ENCODE measurements at places on chromosomes 13 and 19.

- DNase-seq = peak; percentile 54
These were observed 1.2 kb downstream of the NUDT15 start for GRCh38 chr13:48038761-48039160.

- peak; percentile 28 for DNase-seq
These were observed 18.8 kb downstream of the PDCD5 start for GRCh38 chr19:32599736-32600157.

- no peak for DNase-seq
These were observed 269.0 kb downstream of the FGF14 start for GRCh38 chr13:102132777-102133295.

DNA sequence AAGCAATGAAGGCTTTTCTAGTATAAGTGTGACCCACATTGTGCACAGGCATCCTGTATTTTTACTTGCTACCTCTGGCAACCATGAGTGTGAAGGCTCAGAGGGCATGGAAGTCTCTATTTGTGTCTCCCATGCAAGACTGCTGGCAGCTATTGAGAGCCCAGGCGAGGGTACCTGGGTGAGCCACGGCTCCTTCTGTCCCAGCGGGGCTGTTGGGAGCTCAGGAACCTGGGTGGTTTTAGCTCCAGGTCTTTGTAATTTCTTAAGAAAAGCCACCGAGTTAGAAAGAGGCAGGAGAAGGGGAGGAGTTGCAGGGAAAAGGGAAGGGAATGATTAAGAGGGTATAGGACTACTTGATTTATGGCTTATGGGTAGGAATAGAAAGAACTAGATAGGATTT lies 190.4 kb upstream of the SOX1 start:
- no peak for DNase-seq

GRCh38 chr19:45764475-45764874 lies 4.6 kb downstream of the SIX5 start:
- DNase-seq = no peak

- no peak for DNase-seq
These were observed 8.6 kb downstream of the BRCA2 start for GRCh38 chr13:32323912-32324311.

DNA sequence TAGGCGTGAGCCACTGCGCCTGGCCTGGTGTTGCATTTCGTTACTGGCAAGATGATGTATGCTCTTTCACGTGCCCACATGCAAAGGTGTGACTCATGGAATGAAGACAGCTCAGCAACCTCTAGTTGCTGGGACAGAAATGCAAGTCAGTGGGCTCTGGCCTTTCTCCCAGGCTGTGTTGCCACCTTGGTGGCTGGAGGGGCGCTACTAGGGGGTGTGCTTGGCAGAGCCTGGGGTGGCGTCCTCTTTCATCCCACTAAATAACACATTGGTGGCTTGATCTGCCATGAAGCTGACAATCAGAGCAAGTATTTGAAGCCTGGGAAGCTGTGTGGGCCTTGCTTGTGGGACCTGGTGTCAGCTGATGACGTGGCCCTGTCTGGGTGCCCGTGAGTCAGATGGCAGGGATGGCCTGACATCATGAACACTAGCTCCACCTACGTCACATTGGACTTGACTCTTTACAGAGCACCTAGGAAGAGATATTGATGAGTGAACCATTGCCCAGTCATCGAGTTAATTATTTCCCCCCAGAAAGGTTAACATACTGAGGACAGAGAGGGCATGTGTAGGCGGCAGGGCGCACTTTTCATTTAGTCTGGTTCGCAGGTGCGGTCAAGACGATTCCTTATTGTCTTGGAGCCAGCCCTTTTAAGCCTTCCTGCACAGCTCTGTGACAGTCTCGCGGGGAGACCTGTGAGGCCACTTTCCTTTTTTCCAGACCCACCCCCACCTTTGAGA lies 154.2 kb downstream of the TM9SF2 start:
- DNase-seq = peak; percentile 69

- no peak for DNase-seq
These were observed 141.2 kb downstream of the FLT1 start for GRCh38 chr13:28353679-28354078.

All from foreskin keratinocyte (primary cell).